Activated T-cell treated with anti-CD3 and anti-CD28 coated beads for 1 hour (primary cell): ENCODE measurements at places on chromosomes 12 and 14.
A peak's percentile ranks its signal among the peaks of the same experiment; 100 is the strongest.

- no peak for DNase-seq
Observed at GRCh38 chr12:31206038-31206670, 119.8 kb downstream of the SINHCAF start.

GRCh38 chr14:85273099-85273677 is 256.8 kb upstream of the FLRT2 start:
- no peak for DNase-seq

- no peak for DNase-seq
Observed at GRCh38 chr14:101371799-101372793, 189.2 kb upstream of the DIO3 start.

- DNase-seq: peak; percentile 69
Observed at GRCh38 chr14:54565785-54566409, 1.0 kb upstream of the SAMD4A start.

- DNase-seq: no peak
Observed at GRCh38 chr14:72651714-72652113, 242.2 kb downstream of the DPF3 start.

DNA sequence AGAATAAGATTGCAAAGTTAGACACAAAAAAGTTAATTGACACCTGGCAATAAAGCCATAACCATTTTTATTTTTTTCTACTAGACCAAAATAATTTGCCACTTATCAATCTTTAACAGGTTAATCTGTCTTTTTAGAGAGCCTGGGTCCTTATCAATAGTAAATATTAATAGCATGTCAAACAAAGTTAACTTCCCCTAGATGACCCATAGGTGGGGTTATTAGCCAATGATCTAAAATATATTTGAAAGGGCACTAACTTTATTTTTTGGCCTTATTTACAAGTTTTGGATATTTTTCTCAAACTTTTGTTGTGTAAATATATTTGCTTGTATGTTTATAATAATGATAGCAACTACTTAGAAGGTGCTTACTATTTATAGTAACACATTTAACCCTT is 3.9 kb downstream of the ANKRD33 start:
- DNase-seq: no peak

- no peak for DNase-seq
Observed at GRCh38 chr12:71186571-71187288, 28.9 kb upstream of the TSPAN8 start.

GRCh38 chr12:132747395-132747794 is 14.2 kb downstream of the ANKLE2 start:
- DNase-seq: no peak

DNA sequence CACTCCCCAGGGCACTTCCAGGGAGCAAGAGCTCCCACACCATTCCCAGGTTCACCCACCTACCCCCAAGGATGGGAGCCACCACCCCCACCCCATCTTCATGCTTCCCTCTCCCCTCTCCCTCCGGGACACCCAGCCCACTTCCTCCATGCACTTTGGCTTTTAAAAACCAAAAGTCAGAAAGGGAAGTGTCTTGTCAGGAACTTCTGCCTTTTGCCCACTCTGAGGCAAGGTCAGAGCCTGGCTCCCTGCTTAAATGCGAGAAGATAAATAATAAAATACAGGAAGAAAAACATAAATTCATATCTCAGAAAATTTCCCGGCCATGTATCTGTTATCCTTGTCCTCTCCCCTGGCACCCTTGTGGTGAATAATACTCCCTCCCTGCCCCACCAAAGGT is 81.6 kb downstream of the PTGER2 start:
- DNase-seq: no peak

DNA sequence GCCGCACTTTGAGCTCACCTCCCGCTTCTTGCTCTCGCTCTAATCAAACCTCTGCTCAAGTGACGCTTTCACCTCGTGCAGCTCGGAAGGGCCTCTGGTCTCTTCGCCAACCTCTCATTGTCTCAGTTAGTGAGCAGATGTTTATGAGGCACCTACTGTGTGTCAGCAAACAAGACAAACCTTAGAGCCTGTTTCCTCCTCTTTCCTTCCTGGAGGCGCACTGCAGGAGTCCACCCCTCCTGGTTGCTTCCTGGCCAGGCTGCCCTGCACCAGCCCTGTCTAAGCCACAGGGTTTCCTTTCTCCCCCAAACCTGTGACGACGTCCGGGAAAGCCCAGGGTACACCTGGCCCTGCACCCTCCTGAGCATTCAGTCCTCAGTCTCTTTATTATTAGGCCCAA is 84.2 kb downstream of the PHETA1 start:
- no peak for DNase-seq

DNA sequence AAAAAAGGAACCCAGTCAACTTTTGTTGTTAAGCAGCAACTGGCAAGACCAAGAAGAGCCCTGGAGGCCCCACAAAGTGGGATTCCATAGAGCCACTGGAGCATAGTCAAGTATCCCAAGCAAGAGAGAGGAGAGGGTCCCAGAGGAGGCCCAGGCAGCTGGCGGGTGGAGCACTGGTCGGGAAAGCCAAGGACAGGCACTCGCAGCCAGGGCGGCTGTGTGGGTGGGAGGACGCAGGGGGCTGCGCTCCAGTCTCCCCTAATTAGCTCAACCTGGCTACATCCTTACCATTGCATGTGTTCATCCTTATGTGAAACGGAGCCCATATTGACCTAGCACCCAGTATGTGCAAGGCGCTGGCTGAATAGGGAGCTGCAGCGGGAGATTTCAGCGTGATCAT is 18.3 kb upstream of the ZFP36L1 start:
- no peak for DNase-seq

DNA sequence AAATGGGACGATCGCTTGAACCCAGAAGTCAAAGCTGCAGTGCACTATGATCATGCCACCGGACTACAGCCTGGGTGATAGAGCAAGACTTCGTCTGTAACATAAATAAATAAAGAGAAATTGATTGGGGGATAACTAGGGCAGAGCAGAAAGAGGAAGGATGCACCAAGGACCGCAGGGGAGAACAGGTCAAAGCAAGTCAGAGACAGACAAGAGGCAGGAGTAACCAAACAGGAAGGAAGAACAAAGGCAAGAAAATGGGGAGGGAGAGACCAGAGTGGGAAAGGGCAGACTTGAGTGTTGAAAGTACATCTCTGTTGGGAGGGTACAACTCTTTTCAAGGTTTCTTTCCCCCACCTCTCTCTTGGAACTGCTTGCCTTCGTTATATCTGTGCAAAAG is 50.8 kb upstream of the ELK3 start:
- DNase-seq: no peak
